ENCODE measurements at places on chromosomes 12 and 14.
A peak's percentile ranks its signal among the peaks of the same experiment; 100 is the strongest.

DNA sequence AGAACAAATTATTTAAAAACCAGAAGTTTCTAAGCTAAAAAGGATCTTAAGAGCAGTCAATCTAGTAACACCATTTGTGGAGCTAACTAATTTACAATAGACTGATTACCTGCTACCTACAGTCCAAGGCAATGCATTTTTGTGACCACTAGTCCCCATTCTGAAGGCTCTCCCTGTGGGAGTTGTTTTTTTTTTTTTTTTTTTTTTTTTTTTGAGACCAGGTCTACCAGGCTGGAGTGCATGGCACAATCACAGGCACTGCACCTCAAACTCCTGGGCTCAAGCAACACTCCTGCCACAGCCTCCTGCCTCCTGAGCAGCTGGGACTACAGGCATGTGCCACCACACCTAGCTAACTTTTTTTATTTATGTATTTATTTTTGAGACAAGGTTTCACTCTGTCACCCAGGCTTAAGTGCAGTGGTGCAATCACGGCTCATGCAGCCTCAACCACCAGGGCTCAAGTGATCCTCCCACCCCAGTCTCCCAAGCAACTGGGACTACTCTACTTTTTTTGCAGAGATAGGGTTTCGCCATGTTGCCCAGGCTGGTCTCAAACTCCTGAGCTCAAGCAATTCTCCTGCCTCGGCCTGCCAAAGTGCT, 3.9 kb downstream of the GNPTAB start:
- DNase-seq, result no peak

DNA sequence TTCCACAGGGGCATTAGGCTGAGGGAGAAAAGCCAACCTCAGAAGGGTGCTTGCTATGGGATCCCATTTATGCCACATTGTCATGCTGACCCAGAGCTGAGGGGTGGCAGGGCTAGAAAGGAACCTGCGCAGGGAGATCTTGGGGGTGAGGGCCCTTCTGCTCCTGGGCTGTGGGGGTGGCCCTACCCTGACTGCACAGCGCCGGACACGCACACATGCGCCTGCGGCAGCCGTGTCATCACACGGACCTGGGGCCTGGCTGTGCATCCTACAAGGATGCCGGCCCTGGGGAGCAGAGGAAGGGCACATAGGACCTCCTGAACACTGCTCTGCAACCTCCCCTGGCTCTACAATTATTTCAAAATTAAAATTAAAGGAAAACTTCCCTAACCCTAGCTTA, 6.9 kb downstream of the CDCA4 start:
- DNase-seq, result no peak

- DNase-seq, result no peak
Measured at GRCh38 chr14:75979071-75979571, 2.7 kb downstream of the TGFB3 start.

GRCh38 chr14:91228112-91229004, 16.1 kb downstream of the GPR68 start:
- DNase-seq, result peak; percentile 72

DNA sequence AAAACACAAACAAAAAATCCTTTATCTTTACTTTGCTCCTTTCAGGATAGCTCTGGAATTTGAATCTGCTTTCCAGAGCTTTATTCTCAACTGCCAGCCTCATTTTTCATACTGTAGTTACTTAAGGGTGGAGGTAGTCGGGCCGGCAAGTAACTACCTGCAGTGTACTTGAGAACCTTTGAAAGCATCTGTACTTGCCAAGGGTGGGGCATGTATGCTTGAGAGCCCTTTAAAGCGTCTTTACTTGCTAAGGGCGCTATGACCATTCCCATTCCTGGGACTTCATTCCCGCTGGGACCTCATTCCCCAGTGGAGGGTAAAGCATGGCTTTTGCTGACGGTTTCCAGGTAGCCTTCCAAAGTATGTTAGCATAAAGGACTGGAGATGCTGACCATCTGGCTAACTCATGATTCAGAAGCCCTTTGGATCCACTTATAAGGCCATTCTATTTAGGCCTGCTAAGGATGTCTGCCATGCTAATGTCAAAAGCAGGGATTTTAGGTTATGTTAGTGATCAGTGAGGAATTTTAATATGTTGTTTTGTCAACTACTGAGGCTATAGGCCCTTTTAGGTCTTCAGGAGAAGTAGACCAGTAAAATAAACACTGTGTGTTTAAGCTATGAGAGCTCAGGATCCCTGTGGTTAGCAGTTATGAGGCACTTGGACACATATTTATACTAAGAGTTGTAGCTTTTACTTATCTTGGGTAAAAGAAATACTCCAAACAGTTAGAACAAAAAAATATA, 74.9 kb downstream of the CRADD start:
- no peak for DNase-seq

- DNase-seq, result no peak
Measured at GRCh38 chr12:87678453-87678852, 350.7 kb downstream of the C12orf50 start.

DNA sequence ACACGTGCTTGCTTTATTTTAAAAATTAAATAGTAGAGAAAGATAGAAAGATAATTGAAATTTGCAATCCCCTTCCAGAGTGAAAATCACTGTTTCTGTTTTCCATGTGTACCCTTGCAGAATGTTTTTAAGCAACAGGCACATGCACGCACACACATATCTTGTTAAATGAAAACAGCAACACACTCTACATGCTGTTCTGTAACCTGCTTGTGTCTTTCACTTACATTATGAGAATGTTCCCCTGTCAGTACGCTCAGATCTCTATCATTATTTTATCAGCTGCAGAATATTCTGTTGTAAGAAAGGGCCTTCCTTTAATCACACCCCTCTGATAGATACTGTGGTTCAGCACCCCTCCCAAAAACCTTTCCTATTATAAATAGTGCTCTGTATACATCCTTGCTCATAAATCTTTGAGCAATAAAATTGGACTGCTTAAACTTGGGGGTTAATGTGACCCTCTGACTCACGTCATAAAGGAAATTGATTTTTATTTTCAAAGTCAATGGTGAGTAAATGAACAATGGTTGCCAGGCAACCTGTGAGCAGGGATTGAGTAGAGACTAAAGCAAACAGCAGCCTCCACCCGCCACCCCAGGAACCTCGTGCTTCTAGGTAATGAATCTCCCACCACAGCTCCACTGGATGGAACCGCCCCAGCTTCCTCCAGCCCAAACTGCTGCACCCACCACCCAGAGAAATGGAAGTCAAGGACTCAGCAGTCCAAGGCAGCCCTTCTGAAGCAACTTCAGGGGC, 31.9 kb upstream of the CHGA start:
- DNase-seq, result no peak
